ENCODE measurements at places on chromosomes 16 and 17.

DNA sequence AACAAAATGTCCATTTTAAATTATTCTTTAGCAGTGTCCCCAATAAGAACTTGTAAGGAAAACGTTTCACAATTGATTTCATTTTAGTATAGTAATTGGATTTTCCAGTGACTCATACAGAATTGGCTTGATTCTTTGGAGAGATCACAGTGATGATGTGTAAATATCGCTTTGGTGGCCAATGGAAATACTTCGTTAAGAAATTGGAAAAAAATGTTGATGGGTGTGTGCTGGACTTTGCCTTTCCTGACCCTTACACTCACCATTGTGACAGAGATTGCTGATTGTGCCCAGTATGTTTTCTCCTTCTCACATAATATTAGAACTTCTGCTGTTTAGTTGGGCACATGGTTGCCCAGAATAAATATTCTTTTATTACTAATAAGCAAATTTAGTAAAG lies 7.4 kb upstream of the EFCAB13 start:
- no peak for DNase-seq

DNA sequence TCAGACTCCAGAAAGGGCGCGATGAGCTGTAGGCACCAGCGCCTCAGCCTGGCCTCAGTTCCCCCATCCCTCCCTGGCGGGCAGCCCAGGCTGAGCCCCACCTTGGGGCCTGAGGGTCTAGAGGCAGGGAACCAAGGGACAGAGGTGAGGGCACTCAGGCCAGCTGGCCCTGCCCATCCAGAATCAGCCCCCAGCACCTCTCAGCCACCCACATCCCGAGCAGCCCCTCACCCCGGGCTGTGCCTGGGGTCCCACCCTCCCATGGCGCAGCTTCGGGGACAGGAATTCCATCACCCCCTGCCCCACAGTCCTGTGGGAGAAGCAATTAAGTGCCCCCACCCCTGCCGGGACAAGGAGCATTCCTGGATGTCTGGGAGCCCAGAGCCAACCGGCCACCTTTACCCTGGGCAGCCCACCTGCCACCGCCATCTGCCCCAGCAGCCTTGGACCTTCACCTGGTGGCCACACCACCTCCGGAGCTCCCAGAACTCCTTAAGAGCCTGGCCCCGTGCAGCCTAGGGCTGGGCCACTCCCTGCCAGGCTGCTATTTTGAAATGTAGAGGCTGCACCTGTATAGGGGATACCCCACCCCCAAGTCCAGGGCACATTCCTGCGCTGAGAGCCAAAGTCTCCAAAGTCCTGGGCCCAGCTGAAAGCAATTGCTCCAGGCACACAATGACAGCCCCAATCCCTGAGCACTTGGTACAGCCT lies 33.7 kb upstream of the PVALEF start:
- DNase-seq = no peak

DNA sequence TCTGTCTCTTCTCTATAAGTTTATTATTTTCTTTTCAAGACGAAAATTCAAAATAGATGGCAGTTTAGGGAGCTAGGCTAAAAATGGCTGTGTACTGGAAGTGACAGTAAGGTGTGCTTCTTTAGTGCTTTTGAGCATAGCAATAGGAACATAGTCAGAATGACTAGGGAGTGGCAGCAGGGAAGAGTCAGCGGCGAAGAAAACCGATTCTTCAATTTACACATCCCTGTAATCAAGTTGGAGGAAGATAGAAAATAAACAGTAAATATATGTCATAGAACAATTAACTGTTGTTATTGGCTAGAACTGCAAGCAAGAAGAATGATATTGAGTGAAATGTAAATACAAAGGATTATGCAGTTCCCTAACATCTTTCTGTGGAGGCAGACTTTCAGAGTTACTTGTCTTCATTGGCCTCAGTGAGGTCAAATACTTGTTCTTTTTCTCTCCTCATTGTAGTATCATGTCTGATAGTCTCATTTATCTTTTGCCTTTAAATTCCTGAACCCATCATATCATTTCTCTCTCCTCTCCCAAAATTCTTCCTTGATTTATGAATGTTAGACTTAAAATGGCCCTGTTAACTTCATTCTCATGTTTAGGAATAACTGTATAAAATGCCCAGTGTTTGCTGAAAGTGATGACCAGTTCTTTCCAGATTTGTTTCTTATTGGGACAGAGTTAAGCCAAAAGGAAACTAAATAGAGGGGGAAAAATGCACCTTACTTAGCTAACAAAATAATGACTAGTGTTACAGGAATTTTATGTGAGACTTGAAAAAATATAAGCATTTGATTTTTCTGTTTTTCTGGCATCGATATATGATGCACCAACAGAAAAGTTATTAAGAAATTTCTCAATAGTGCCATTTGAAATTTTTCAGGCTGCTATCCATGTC lies 211.4 kb downstream of the BCAS3 start:
- DNase-seq = no peak

DNA sequence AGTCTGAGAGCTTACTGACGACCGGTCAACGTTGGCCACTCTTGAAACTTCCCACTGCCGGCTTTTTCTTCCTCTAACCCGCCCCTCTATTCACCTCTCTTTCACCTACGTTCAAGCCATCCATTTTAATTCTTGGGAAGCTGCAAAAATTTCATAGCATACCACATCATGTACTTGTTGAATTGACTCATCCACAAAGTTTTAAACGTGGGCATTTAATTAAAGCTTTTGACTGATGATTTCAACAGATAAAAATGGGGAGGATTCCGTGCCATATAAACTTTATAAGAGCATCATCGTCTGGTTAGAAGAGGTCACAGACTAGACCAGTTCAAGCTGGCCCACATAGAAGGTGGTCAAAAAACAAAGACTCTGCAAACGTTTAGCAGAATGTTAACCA lies 22.5 kb downstream of the VPS53 start:
- no peak for DNase-seq

DNA sequence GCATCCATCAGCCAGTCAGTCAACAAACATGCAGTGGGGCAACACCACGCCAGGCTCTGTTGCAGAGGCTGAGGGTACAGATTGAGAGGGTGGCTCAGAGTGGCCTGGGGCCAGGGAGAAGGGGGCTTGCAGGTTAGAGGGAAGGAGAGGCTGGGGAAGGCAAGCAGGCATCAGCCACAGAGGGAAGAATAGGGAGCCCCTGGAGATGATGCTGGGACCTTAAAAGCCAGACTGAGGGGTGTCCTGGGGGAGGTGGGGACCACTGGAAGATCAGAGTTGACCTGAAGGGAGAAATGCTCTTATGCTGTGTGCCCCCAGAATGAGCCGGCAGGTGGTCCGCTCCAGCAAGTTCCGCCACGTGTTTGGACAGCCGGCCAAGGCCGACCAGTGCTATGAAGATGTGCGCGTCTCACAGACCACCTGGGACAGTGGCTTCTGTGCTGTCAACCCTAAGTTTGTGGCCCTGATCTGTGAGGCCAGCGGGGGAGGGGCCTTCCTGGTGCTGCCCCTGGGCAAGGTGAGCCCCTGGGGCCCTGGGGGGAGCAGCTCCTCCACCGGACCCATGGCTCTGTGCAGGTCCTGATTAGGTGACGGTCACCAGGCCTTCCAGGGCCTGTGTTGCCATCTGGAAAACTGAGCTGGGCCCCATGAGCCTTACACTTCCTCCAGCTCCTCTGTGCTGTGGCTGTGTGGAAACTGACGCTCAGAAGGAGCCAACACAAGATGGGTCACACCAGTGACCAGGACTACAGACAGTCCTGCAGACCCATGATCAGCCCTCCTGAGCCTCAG lies 1.7 kb downstream of the CORO1A start:
- DNase-seq = no peak

Data from NCI-H187 (cell line).